GM13976 (cell line): ENCODE measurements at places on chromosomes 5 and 9.

DNA sequence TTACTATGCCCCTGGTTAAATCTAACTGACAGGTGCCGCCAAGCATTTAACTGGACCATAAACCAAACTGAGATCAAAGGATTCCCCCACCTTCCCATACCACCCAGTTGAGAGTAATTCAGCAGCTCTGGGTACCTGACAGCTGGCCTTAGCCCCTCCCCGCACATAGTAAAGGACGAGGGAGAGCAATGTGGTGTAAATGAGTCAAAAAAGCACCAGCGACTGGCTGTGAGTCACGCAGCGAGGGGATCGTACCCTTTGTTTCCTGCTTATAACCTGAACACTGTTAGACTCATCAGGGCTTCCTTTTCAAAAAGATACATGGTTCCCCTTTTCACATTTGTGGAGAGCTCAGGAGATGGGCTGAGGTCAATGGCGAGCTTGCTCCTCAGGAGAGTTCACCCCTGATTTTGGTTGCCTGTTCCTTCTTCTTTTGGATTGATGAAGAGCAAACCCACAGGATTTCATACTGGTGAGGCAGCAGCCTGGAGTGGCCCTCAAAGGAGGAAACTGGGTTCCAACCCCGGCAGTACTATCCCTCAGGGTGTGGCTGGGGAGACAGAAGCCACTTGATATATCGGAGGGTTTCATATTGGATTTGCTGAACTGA is 71.5 kb downstream of the ANKRD33B start:
- DNase-seq = peak; percentile 87

GRCh38 chr5:174336479-174336878 is 291.0 kb downstream of the NSG2 start:
- no peak for DNase-seq

GRCh38 chr9:93288341-93288740 is 104.4 kb downstream of the WNK2 start:
- no peak for DNase-seq

DNA sequence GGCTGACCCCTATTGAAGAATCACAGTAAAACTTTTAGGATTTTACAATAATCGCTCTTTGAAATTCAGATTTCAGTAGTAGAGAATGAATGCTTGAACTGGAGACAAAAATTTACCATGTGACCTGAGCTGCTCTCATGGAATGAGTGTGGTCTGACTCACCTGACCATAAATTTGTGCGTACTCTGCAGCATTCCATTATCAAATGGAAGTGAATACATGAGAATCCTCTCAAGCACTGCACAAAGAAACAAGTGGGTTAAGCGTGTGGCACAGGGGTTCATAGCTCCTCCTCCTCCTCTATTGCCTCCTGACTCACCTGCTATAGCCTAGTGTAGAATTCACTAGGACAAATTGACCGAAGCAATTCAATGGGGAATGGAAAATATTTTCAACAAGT is 269.8 kb upstream of the CDH9 start:
- no peak for DNase-seq

DNA sequence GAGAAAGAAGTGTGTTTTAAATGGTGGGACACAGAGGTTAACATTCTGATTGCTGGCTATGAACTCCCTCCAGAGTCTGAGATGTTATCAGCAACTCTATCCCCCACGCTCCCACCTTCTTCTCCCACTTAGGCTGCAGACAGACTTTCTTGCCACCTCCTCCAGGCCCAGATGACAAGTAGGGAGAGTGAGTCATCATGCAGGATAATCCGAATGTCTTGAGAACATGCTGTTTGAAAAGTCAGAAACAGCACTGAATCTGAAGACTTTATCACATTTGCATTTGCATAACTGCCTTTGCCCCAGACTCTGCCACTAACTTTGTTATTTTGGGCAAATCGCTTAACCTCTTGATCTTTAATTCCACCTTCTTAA is 139.8 kb downstream of the ESM1 start:
- DNase-seq = no peak

- no peak for DNase-seq
These were observed 286.5 kb downstream of the MAST4 start for GRCh38 chr5:66882606-66883227.

- no peak for DNase-seq
These were observed 8.8 kb upstream of the WDR5 start for GRCh38 chr9:134127065-134127580.

DNA sequence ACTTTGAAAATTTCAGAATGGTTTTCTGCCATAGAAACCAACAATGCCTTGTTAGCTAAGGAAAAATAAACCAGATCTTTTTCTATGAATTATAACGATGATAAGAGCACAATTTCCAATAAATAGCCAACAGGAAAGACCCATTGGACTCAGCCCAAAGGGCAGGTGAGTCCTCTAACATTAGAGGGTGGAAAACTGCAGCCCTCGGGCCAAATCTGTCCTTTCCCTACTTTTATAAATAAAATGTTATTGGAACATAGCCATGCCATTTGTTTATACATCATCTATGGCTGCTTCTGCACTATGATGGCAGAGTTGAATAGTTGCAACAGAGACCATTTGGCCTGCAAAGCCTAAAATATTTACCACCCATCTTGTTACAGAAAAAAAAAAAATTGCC is 296.1 kb downstream of the FBXL7 start:
- DNase-seq = no peak

DNA sequence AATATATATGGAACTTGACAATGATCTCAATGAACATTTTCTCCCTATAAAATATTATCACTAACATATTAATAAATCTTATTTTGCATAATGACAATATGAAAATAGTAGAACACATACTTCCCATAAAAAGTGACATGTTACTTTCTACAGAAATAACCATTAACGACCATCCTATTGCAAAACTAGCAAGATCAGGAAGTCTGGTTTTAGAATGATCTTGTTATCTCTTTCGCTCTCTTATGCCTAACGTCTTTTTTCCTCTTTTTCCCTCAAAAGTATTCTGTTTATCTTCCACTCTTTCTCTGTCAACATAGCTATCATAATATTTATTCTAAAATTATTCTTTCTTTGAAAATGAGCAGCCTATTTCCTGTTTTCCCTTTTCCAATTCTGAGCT is 21.6 kb upstream of the C5orf46 start:
- DNase-seq = no peak

GRCh38 chr5:2898661-2899060 is 147.2 kb upstream of the IRX2 start:
- DNase-seq = no peak

DNA sequence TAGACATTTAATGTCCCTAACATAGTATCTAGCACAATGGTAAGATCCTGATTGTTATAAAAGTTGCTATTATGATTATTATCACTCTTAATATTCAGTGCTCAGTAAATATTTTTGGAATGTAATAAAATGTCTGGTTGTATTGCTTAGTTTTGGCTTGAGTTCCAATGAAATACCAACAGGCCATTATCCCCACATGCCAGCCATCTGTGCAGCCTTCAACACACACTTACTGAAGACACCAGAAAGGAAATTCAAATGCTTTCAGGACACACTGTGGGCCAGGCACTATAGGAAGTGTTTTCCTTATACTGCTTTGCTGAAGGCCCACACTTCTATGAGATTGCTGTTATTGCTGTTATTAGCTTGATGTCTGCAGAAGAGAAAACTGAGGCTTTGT is 157.5 kb downstream of the TRIM32 start:
- no peak for DNase-seq
